ENCODE measurements at places on chromosomes 3 and 15.
A peak's percentile ranks its signal among the peaks of the same experiment; 100 is the strongest.

GRCh38 chr15:42729409-42729808 is 7.5 kb downstream of the CDAN1 start:
- no peaks in the 10 kb centered on the region for H3K27me3 ChIP-seq
- DNase-seq, result no peak
- no peaks in the 10 kb centered on the region for H3K4me1 ChIP-seq

DNA sequence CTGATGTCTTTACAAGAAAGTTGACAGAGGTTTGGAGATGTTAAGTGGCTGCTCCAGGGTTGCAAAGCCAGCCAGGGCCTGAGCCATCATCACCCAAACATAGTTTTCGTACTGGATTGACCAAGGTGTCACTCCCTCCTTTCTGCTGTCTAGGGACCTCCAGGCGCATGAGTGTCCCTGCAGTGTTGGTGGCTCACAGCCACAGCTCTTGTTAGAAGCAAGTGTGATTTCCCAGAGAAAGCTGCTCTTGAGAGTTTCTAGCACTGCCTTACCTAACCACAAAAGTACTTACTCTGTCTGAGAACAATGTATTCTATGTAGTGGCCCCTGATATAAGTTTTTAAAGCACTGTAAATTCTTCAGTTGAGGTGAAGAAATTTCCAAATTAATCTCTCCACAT is 144.1 kb downstream of the SOX2 start:
- H3K36me3 ChIP-seq, result no peaks in the 10 kb centered on the region
- H3K4me3 ChIP-seq, result no peak overlapping the region
- no peaks in the 10 kb centered on the region for H3K4me1 ChIP-seq
- H3K27ac ChIP-seq, result no peak overlapping the region

GRCh38 chr15:79067969-79068368 is 22.6 kb downstream of the RASGRF1 start:
- H3K27me3 ChIP-seq, result no peaks in the 10 kb centered on the region
- H3K36me3 ChIP-seq, result no peaks in the 10 kb centered on the region
- no peak overlapping the region for H3K4me3 ChIP-seq
- no peak for DNase-seq
- H3K27ac ChIP-seq, result no peak overlapping the region

GRCh38 chr3:15428539-15428938 is 1.1 kb downstream of the EAF1 start:
- no peak overlapping the region for H3K27ac ChIP-seq
- H3K4me3 ChIP-seq, result peak overlapping the region; percentile 93

DNA sequence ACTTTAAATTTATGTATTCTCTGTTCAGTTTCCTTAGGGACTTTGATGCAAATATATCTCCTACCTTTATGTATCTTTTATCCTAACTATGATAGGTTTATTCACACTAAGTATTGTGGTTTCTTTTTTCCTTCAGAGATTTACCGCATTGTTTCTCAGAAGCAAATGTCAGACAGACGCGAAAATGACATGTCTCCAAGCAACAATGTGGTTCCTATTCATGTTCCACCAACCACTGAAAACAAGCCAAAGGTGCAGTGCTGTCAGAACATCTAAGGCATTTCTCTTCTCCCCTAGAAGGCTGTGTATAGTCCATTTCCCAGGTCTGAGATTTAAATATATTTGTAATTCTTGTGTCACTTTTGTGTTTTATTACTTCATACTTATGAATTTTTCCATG is 18.3 kb downstream of the RAB11A start:
- no peak for DNase-seq
- H3K4me3 ChIP-seq, result no peak overlapping the region
- no peaks in the 10 kb centered on the region for H3K36me3 ChIP-seq
- no peak overlapping the region for H3K27ac ChIP-seq
- H3K4me1 ChIP-seq, result no peaks in the 10 kb centered on the region

DNA sequence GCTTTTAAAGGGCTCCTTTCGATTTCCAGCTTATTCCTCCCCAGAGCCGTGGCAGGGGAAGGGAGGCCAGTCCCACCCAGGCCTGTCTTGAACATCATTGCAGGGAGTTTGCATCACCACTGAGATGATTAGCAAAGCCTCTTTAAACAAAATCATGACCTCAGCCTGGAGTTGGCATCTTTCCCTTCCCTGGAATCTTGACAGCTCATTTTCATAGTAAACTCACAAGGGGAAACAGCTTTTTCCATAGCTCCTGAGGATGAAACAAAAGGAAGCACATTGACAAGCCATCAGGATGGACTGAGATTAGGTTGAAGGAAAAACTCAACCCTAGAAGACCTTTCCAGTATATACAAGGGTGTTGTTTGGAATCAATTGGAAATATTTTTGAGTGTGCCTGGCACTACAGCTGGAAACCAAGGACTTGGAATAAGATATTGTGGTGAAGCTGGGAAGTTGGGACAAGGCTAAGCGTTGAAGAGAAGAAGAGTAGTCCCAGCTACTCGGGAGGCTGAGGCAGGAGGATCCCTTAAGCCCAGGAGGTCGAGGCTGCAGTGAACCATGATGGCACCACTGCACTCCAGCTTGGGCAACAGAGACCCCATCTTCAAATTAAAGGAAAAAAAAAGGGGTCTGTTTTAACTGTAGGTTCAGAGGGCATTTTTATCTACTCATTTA is 3.1 kb upstream of the LARP6 start:
- H3K4me3 ChIP-seq, result no peak overlapping the region
- H3K36me3 ChIP-seq, result peaks cover 1% of the 10 kb centered on the region
- no peaks in the 10 kb centered on the region for H3K27me3 ChIP-seq

DNA sequence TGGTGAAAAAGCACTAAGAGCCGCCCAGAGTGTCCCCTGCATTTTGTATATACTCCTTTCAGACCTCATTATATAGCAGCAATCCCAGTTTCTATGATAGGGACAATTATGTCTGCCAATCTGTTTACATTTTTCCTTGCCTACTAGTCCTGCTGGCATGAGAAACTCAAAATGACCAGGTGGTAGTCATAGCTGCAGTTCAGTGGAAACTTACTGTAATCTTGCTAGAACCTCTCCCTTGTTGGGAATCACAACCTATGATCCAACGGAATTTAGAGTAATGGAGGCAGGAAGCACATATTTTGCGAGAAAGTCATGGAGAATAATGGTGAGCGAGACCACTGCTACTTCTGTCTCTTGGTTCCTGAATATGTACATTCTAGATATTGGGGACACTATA is 28.6 kb upstream of the MINAR1 start:
- no peak for DNase-seq
- no peaks in the 10 kb centered on the region for H3K36me3 ChIP-seq
- no peaks in the 10 kb centered on the region for H3K27me3 ChIP-seq
- H3K4me1 ChIP-seq, result no peaks in the 10 kb centered on the region

- DNase-seq, result no peak
- no peak overlapping the region for H3K4me3 ChIP-seq
- no peak overlapping the region for H3K27ac ChIP-seq
- H3K4me1 ChIP-seq, result peaks cover 34% of the 10 kb centered on the region
- no peaks in the 10 kb centered on the region for H3K36me3 ChIP-seq
- peaks cover 98% of the 10 kb centered on the region for H3K27me3 ChIP-seq
Observed at GRCh38 chr15:52791776-52792175, 1.6 kb upstream of the ONECUT1 start.

GRCh38 chr3:72941245-72941644 is 53.4 kb downstream of the GXYLT2 start:
- no peak overlapping the region for H3K27ac ChIP-seq
- H3K4me1 ChIP-seq, result peaks cover 32% of the 10 kb centered on the region
- H3K4me3 ChIP-seq, result no peak overlapping the region
- H3K36me3 ChIP-seq, result no peaks in the 10 kb centered on the region
- H3K27me3 ChIP-seq, result no peaks in the 10 kb centered on the region

GRCh38 chr3:16362770-16363169 is 97.8 kb downstream of the OXNAD1 start:
- H3K4me1 ChIP-seq, result peaks cover 30% of the 10 kb centered on the region
- H3K27me3 ChIP-seq, result no peaks in the 10 kb centered on the region
- DNase-seq, result no peak

- H3K4me1 ChIP-seq, result peaks cover 28% of the 10 kb centered on the region
- H3K27ac ChIP-seq, result peak overlapping the region; percentile 70
- no peaks in the 10 kb centered on the region for H3K27me3 ChIP-seq
- H3K4me3 ChIP-seq, result no peak overlapping the region
Observed at GRCh38 chr3:128083980-128084674, 31.9 kb downstream of the SEC61A1 start.

DNA sequence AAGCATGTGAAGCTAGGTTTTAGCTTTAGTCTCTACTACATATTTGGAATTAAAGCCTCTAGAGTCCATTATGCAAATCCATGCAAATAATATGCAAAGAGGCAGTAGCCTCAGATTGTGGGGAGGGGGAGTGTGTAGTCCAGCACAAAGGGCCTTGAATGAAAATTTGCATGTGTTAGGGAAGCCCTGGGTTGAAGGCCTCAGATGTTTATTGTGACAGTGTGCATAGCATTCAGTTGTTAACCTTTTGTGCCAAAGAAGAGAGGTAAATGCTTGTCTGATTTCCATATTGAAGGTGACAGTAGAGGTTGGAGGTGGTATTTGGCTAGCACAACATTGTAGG is 24.5 kb upstream of the BFSP2 start:
- H3K4me1 ChIP-seq, result no peaks in the 10 kb centered on the region
- H3K27ac ChIP-seq, result no peak overlapping the region
- H3K4me3 ChIP-seq, result no peak overlapping the region

DNA sequence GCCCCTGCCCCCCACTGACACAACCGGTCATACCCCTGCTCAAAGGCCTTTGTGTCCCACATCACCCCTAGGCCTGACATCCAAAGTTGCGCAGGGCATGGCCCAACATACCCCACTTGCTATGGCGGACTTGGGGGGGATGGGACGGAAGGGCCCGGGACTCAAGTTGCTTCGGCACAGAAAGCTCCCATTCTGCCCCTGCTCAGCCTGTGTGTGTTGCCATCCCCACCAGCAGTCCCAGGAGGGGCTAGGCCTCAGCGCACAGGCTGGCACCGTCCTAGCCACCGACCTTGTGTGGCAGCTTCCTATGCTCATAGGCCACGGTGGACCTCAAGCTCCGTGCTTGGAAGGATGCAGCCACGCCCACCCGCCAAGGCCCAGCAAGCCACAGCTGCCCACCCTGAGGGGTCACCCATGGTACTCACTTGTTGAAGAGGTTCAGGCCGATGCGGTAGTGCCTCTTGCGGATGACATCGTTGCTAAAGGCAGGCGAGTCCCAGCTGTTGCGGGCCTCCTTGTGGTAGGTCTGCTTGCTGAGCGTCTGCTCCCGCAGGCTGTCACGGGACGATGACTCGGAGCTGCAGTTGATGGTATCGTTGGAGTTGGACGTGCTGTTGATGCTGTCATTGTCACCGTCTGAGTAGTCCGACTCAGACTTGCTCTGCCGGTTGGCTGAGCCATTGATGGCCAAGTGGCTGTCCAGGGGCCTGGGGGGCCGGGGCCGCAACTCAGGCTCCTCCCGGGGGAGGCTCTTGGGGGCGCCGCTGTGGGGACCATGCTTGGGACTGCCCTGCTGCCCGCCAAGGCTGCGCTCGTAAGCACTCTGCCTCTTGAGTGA is 93.9 kb upstream of the RPL32 start:
- no peak for DNase-seq
- H3K27me3 ChIP-seq, result no peaks in the 10 kb centered on the region
- peaks cover 4% of the 10 kb centered on the region for H3K36me3 ChIP-seq
- peaks cover 77% of the 10 kb centered on the region for H3K4me1 ChIP-seq

DNA sequence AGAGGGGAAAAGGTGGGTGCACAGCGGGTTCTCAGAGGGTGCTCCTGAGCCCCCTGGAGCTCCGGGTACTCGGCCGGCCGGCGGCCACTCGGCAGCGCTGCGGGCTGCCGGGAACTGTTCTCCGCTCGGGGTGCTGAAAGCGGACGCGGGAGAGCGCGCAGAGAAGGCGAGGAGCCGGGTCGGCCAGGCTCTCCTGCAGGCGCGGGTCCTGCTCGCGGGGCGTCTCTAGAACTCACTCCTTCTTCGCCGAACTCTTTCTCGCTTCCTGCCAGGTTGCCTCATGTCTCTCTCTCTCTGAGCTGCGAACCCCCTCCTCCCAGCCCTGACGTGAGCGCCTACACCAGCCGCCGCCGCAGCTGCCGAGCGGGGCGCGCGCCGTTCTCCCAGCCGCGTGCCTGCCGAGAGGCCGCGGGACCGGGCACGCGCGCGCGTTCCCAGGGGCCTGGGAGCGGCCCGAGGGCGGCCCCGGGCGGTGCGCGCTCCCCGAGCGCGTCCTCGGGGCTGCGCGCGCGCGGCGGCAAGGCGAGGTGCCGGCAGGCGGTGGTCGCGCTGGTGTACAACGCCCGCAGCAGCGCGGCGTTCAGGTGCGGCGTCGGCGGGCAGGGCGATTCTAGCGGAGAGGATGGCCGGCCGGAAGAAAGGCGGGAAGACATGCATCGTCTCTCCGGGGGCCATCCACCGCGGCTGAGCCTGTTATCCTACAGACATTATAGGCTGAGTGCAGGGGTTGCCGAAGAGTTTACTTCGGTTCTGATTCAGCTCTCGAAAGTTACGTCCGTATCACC is at the start of gene PEX5L:
Gene PEX5L, minus strand, starts transcription at position 267 of the 785 bp plus-strand sequence. CDS start 338 bp downstream, outside the sequence.
- H3K4me3 ChIP-seq, result peak within 1 kb of the TSS; percentile 34
- H3K36me3 ChIP-seq, result no peaks in the 10 kb centered on the region
- H3K27ac ChIP-seq, result no peak within 1 kb of the TSS
- peaks cover 75% of the 10 kb centered on the region for H3K27me3 ChIP-seq
- DNase-seq, result peak; percentile 10

GRCh38 chr3:22684739-22685138 is 518.4 kb upstream of the UBE2E2 start:
- no peak overlapping the region for H3K27ac ChIP-seq
- no peak overlapping the region for H3K4me3 ChIP-seq
- no peak for DNase-seq
- no peaks in the 10 kb centered on the region for H3K27me3 ChIP-seq
- no peaks in the 10 kb centered on the region for H3K36me3 ChIP-seq

- H3K27ac ChIP-seq, result no peak overlapping the region
- no peak for DNase-seq
- H3K4me3 ChIP-seq, result no peak overlapping the region
- H3K36me3 ChIP-seq, result no peaks in the 10 kb centered on the region
Observed at GRCh38 chr3:64079369-64080150, 56.3 kb upstream of the PSMD6 start.

DNA sequence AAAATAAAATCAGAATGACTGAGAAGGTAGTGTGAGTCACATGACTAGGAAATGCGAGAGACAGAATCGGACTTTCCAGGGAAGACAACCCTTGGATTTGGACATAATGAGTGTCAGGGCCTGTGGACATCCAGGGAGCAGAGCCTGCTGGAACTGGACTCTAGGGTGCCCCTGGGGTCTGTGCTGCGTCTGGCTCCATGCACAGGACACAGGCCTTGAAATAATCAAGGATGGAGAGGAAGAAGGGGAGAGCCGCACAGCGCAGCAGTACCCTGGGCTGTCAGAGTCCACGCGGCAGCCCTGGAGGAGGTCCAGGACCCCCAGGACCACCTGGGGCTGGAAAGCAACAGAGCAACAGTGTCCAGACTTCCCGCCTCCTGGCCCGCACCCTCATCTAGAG is 173.7 kb downstream of the PDE8A start:
- no peaks in the 10 kb centered on the region for H3K36me3 ChIP-seq
- DNase-seq, result no peak
- H3K27ac ChIP-seq, result peak overlapping the region; percentile 33
- H3K4me1 ChIP-seq, result peaks cover 3% of the 10 kb centered on the region

- H3K4me1 ChIP-seq, result no peaks in the 10 kb centered on the region
- no peak for DNase-seq
- H3K36me3 ChIP-seq, result no peaks in the 10 kb centered on the region
- H3K27me3 ChIP-seq, result no peaks in the 10 kb centered on the region
- no peak overlapping the region for H3K4me3 ChIP-seq
- H3K27ac ChIP-seq, result peak overlapping the region; percentile 53
Observed at GRCh38 chr15:30953183-30953582, 38.2 kb downstream of the MTMR10 start.
